ENCODE measurements at places on chromosomes 3 and 15.

DNA sequence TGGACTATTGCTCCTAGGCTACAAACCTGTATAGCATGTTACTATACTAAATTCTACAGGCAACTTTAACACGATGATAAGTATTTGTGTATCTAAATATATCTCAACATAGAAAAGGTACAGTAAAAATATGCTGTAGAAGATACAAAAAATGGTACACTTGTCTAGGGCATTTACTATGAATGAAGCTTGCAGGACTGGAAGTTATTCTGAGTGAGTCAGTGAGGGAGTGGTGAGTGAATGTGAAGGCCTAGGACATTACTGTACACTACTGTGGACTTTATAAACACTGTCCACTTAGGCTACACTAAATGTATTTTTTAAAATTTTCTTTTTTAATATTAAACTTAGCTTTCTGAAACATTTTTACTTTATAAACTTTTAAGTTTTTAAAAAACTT lies 140.5 kb upstream of the SGO1 start:
- DNase-seq: no peak

DNA sequence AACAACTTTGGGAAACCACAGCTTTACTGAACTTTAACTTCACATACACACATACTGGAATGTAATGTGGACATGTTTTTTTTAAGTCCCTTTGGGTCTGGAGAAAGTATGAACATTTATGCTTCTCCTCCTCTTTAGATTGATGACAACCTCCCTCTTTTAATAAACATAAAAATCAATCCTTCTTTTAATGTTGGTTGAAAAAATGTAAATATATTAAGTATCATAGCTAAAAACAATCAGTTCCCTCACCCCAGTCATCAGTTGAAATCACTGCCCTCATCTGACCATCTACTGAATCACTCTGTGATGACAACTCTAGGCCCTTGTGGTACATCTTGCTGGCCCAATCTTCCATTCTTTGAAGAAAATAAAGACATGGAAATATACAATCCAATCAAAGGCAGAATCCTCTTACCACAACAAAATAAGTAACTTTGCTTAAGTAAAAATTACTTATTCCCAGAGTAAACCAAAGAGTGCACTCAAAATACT lies 6.4 kb downstream of the AAGAB start:
- DNase-seq: no peak

GRCh38 chr3:127288343-127288742 lies 497 bp upstream of the PRR20G start:
- no peak for DNase-seq

GRCh38 chr3:24639481-24640329 lies 145.1 kb upstream of the THRB start:
- no peak for DNase-seq

DNA sequence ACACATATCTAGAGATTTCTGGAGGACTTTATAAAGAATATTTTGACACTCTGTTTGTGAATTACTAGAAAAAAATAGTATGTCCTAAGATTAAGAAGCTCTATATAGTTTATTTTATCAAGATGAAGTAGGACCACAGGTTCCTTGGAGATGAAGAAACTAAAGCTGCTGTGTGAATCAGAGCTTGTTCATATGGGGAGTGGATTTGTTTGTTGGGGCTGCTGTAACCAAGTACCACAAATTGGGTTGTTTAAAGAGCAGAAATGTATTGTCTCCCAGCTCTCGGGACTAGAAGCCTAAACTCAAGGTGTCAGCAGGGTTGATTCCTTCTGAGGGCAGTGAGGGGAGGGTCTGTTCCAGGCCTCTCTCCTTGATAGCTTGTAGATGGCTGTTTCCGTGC lies 270.6 kb upstream of the UMPS start:
- no peak for DNase-seq

- DNase-seq: no peak
Measured at GRCh38 chr3:177224414-177224813, 27.1 kb upstream of the TBL1XR1 start.

GRCh38 chr3:109643590-109643989 lies 306.2 kb upstream of the DPPA4 start:
- DNase-seq: no peak

- DNase-seq: no peak
Measured at GRCh38 chr3:182000447-182000846, 288.7 kb downstream of the SOX2 start.

GRCh38 chr3:16349986-16350596 lies 85.1 kb downstream of the OXNAD1 start:
- DNase-seq: peak; percentile 58

GRCh38 chr3:132660052-132660810 lies at the start of gene UBA5:
Gene UBA5, plus strand, starts transcription at chr3:132660329. Its CDS starts 209 bp downstream, at chr3:132660538.
- no peak for DNase-seq

DNA sequence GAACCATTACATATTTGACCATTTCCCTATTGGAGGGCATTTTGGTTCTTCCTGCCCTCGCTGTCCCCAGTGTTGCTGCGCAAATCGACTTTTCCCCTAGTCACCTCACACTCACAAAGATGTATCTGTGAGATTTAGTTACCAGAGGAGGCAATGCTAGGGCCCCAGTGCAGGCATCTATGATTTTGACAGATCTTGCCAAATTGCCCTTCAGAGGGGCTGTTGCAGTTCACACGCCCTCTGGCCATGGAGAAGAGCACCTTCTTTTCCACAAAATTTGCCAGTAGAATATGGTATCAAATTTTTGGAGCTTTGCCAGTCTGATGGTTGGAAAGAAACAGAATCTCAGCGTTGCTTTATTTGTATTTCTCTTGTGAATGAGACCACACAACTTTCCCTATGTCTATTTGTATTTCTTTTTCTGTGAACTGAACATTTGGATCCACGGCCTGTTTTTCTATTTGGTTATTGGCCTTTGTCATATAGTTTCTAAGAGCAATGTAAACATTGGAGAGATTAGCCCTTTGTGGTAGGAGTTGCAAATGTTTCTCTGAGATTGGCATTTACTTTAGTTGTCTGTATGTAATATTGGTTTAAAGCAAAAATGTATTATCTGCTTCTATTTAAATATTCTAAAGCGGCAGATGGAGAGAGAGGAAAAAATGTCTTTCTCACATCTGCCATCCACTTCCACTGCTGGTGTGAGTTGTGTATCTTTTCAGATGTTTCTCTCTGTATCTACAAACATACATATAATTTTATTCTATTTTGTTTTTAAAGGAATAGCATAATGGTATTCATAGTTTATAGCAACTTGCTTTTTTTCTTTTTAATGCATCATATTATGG lies 66.1 kb downstream of the DNASE1L3 start:
- DNase-seq: no peak

- DNase-seq: no peak
Measured at GRCh38 chr15:56757875-56758274, 24.6 kb upstream of the ZNF280D start.

DNA sequence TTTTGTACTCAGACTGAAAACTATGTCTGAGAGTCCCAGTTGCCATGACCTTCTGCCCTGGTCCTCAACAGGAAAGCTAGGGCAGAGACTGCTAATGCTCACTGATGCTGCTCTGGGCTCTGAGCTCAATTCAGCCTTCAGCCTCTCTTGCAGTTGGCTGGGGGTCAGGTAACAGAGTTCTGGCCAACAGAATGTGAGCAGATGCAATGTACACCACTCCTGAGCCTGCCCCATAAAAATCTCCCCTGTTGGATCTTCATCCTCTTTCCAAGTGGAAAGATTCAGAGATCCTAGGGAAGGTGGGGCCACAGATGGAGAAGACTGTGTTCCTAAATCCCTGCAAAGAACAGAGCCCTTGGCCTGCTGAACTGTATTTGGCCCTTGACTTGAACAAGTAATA lies 87.8 kb downstream of the PDZRN3 start:
- DNase-seq: no peak

GRCh38 chr3:123960781-123961507 lies at the start of gene CCDC14:
Gene CCDC14, minus strand, starts transcription at chr3:123961229. Its CDS starts 56 bp downstream, at chr3:123961173.
- peak; percentile 90 for DNase-seq

DNA sequence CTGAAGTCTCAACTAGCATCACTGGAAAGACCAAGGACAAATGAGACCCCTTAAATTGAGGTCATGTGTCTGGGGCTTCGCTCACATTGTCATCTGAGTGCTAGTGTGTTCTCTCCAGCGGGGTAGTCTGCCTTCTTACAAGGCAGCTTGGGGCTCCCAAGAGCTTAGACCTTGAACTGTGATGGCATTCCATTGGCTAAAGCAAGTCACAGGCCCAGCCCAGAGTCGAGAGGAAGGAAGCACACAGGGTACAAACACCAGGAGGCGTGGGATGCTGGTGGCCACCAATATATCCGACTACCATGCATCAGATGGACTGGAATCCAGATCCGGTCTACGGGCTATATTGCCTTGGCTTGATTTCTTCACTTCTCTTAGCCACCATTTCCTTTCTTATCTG lies 31.5 kb upstream of the DYNC1LI1 start:
- DNase-seq: no peak

GRCh38 chr3:192467230-192468140 lies 259.9 kb downstream of the FGF12 start:
- peak; percentile 15 for DNase-seq

DNA sequence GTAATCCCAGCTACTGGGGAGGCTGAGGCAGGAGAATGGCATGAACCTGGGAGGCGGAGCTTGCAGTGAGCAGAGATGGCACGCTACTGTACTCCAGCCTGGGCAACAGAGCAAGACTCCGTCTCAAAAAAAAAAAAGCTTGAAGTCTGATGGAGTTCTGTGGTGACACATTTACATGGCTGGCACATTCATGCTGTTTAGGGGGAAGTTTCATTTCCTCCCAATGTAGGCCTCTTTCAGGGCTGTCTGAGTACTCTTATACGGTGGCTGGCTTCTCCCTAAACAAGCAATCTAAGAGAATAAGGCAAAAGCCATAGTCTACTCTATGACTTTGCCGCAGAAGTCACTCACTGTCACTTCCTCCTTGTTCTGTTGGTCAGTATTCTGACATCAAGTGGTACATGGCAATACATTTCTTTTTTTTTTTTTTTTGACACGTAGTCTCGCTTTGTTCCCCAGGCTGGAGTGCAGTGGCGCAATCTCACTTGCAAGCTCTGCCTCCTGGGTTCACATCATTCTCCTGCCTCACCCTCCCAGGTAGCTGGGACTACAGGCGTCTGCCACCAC lies 41.2 kb downstream of the OIP5 start:
- DNase-seq: no peak

GRCh38 chr3:155110996-155111901 lies 31.1 kb downstream of the MME start:
- DNase-seq: no peak

DNA sequence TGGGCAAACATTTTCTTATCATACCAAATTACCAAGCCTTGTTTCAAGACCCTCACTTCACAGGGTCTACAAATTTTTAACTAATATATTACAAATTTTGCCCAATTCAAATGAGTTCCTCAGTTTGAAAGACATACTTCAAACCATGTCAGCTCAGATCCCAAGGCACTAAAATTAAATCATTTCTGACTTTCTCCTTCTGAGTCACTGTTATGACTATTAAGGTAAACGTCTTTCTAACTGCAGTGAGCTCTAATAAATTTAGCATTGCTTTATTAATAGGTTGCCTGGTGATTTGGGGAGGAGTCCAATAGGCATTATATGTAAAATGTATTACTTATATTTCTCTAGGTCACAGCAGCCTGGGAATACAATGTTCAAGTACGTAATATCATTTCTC lies 158.2 kb upstream of the ARHGEF26 start:
- DNase-seq: no peak

DNA sequence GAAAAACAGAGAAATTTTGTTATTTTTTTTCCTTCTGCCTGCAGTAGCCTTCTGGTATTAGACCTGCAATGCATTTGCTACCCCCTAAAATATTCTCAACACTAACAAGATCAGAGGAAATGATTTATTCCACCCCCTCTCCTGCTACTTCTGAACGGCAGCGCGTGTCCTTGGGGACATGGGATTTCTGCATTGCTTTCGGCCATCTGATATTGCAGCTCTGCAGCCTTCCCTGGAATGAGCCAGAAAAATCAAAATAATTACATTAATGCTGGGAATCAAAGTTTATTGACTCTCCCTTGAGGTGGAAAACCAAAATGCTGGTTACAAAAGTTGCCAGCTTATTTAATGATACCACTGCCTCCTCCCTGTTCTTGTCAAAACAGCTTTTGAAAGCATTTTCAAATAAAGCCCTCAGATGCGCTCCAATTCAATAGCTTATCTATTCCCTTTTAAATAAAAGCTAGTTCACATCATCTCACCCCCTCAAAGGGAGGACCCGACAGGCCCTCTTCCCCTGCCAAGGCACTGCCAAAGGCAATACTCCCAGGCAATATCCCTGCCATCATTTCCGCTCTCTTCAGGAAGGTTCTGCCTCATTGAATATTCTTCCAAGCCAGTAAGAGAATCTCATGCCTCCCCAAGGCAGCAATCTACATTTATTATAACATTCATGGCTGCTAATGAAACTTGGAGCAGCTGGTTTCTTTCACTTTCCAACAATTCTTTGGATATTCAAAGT lies 96.6 kb downstream of the FHIT start:
- DNase-seq: no peak

DNA sequence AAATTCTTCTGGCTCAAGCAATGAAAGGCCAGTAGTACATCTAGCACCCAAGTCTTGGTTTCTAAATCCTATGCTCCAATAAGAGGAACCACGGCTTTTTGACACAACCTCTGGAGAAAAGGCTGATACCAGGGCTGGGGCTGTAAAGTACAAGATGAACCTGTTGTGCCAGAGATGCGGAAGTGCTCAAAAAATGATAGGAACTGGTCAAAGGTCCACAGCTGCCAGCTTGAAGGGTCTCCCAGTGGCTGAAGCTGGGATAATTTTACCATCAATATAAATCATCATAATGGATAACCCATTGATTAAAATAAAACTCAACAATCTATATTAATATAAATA lies 558 bp upstream of the NCEH1 start:
- no peak for DNase-seq

- DNase-seq: no peak
Measured at GRCh38 chr3:50961386-50961785, 286.7 kb downstream of the DOCK3 start.
